ENCODE measurements at places on chromosomes 11 and 22.

DNA sequence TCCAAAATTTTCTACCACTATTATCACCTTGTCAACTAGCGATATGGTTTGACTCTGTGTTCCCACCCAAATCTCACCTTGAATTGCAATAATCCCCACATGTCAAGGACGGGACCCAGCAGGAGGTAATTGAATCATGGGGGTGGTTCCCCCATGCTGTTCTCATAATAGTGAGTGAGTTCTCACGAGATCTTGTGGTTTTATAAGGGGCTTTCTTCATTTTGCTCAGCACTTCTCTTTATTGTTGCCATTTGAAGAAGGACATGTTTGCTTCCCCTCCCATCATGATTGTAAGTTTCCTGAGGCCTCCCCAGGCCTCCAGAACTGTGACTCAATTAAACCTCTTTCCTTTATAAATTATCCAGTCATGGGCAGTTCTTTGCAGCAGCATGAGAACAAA is 73.5 kb upstream of the ZC3H12C start:
- DNase-seq = no peak

DNA sequence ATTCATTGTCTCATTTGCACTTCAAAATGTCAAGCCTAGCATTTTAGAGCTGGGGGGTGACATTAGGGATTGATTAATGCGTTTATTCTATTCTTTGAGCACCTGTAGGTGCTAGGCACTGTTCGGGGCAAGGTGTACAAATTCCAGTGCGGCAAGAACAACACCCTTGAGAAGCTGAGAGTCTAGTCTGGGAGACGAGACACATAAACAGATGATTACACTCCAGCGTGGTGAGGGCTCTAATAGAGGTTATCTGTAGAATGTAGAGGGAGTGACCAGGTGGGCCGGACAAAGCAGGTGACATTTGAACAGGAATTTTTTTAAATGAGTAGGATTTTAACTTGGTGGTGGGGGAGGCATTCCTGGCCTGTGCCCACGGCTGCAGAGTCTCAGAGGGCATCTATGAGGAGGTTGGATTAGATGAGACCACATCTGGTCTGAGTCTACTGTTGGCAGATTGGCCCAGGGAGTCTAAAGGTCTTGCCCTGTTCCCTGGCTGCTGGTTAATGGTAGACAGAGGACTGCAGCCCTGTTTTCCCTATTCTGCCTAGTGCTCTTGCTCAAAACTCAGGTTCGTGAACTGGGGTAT is 970 bp downstream of the CAT start:
- no peak for DNase-seq

- DNase-seq = no peak
Measured at GRCh38 chr11:26730414-26731083, 8.7 kb upstream of the SLC5A12 start.

DNA sequence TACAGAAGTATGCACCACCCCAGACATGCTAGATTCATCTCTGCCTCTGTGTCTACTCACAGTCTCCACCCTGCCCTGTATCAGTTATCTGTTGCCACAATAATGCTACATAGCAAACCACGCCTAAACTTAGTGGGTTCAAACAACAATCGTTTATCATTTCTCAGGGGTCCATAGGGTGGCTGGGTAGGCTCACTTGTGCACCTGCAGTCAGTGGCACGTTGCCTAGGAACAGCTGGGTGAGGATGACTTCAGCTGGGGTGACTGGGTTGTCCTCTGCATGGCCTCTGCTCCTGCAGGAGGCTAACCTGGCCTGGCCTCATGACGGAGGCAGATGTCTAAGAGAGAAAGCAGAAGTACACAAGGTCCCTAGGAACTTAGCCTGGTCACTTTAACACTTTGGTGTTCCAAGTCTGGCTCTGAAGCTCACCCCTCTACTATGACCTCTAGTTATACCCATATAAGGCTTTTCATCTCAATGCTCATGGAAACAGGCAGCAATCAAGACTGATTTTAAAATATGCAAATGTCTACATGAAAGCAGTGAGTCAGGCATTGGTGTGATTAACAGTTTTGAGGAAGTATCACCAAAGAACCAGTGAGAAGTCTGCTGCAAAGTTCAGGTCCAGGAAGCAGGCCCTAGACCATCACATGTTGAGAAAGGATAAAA is 10.7 kb downstream of the OLFML1 start:
- no peak for DNase-seq

DNA sequence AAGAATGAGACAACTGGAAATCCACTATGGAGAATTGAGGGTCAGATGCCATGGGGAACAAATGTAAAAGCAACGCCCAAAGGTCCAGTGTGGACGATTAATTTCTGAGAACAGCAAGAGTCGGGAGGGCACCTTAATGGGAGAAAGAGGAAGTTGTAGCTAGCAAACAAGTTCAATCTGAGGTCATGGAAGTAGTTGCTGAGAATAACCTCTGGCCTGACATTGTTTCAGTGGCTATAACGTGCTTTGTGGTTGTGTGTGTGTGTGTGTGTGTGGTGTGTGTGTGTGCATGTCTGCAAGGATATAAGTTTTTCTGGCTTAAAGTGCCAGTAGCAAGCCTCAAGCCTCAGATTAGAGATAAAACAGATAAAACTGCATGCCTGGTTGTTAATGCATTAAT is 1630.1 kb upstream of the TENM4 start:
- no peak for DNase-seq

DNA sequence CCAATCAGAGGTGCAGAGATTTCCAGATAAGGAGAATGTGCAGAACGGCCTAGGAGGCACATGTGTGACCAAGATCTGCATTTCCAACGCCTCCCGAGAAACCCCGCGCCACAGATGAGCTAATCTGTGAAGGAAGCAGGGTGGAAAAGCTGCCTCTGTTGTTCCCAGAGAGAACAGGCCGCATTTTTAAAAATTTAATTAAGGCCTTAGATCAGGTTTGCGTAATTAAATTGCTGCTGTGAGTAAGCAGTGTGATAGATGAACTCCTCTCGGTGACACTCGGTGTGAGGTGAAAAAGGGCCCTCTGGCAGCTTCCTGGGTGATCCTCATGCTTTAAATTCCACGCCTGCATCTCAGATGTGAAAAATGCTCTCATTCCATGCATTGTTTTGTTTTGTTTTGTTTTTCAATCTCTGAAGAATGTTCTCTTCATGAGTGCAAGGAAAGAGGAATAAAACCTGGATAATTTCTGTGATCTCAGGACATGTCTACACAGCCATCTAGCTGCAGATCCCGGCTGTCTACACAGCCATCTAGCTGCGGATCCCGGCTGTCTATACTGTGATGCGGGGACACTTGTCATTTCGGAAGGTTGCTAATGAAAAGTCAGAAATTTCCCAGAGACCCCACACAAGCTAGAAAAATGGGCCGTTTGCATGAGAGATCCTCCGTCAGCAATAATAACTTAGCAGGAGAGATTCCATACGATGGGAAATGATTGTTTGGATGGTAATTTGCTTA is 1398.9 kb downstream of the BRD1 start:
- no peak for DNase-seq

GRCh38 chr11:35100013-35100383 is 39.0 kb upstream of the CD44 start:
- no peak for DNase-seq
